Stimulated activated CD8-positive, alpha-beta memory T cell treated with anti-CD3 and anti-CD28 coated beads, Interleukin-2, amount 100 ng/mL, for 1 hour (primary cell): ENCODE measurements at places on chromosomes 4 and X.

- no peak for DNase-seq
These were observed 334.8 kb upstream of the RASGEF1B start for GRCh38 chr4:81806485-81806884.

GRCh38 chr4:23060776-23061175, 368.0 kb downstream of the GBA3 start:
- DNase-seq, result no peak

DNA sequence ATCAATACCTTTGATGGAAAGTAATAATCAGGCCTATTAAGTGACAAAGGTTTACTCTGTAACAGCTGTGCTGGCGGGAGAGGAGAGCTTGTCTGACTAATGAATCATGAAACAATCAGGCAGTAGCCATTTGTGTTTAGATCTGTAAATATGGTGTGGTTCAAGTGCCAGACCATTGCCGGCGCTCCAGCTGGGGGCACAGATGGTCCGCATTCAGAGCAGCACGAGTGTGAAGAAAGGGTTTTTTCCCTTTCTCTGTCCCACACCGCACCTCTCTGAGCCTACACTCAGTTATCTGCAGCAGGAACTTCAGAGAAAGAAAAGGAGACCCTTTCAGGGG, 111.3 kb upstream of the PAQR3 start:
- DNase-seq, result no peak

- no peak for DNase-seq
These were observed 4.9 kb downstream of the ENPEP start for GRCh38 chr4:110480746-110481271.

- no peak for DNase-seq
These were observed 921 bp downstream of the PFKFB1 start for GRCh38 chrX:54992911-54993622.

- no peak for DNase-seq
These were observed 447.2 kb downstream of the SLITRK2 start for GRCh38 chrX:146264763-146265375.

GRCh38 chr4:21195682-21196081, 495.4 kb downstream of the PACRGL start:
- no peak for DNase-seq

- no peak for DNase-seq
These were observed 2.2 kb upstream of the CLDN2 start for GRCh38 chrX:106917830-106918500.

GRCh38 chr4:56244681-56245080, 142.6 kb downstream of the AASDH start:
- no peak for DNase-seq

DNA sequence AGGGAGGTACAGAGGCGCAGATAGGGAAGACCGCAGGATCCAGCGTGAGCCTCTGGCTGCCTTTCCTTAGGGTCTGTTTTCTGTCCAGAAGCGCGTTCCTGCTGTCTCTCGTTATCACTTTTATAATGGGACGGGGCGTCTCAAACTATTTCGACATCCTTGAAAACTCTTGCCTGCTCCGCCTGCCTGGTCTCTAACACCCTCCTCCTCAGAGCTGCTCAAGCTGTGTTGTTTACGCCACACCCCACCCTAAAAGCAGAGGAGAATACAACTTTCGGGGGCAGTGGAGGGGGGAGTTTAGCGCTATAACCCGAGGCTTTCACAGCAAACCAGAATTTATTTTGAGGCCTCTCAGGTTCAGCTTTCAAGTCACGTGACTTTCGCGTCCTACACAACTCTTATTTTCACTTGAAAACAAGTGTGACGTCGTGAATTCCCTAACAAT, 646 bp upstream of the FAM3A start:
- DNase-seq, result no peak

GRCh38 chrX:123481913-123482851, 250.7 kb downstream of the THOC2 start:
- no peak for DNase-seq

- DNase-seq, result no peak
These were observed 36.4 kb upstream of the FRAS1 start for GRCh38 chr4:78020677-78021076.

GRCh38 chr4:105543881-105544280, 8.5 kb upstream of the ARHGEF38 start:
- no peak for DNase-seq

- DNase-seq, result no peak
These were observed 38.1 kb downstream of the DIAPH2 start for GRCh38 chrX:96722781-96723180.

GRCh38 chrX:261167-261918, 19.8 kb upstream of the PLCXD1 start:
- no peak for DNase-seq

DNA sequence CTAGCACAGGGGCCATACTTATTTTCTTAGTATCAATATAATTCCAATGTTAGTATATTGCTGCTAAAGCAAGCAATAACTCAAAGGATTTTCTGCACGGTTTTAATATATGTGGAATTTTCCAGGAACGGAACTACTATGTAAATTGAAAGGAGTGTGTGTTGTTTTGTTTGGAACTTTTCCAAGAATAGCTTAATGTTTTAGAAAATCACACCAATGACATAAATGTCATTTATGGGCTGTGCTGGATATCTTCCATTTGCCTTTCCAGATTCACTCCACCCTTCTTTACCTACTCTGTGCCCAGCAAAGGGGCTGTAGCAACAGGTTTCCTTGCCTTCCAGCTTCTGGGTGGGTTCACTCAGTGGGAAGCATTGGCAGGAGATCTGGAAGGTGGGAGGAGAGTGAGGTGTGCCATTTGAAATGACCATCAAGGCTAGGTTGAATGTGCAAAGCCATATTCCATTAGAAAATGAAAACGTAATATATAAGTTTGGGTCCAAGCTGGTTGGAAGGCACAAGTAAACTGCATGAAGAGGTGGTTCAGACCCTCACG, 25.2 kb upstream of the ZFX start:
- no peak for DNase-seq

DNA sequence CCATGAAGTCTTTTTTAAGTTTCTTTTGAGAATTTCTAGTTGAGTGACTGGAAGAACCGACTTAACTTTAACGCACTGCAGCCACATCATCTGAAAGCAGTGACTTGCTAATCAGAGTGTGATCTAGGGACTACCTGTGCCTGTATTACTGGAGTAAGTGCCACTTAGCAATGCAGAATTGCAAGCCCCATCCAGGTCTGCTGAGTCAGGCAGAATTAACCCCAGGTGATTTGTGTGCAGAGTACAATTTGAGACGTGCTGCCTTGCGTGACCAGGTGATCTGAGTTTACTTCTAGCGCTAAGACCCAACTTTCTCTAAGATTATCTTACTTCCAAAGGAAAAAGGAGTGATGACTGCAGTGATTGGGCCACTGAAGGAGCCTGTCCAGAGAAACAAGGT, 85.3 kb downstream of the CLCN4 start:
- no peak for DNase-seq

DNA sequence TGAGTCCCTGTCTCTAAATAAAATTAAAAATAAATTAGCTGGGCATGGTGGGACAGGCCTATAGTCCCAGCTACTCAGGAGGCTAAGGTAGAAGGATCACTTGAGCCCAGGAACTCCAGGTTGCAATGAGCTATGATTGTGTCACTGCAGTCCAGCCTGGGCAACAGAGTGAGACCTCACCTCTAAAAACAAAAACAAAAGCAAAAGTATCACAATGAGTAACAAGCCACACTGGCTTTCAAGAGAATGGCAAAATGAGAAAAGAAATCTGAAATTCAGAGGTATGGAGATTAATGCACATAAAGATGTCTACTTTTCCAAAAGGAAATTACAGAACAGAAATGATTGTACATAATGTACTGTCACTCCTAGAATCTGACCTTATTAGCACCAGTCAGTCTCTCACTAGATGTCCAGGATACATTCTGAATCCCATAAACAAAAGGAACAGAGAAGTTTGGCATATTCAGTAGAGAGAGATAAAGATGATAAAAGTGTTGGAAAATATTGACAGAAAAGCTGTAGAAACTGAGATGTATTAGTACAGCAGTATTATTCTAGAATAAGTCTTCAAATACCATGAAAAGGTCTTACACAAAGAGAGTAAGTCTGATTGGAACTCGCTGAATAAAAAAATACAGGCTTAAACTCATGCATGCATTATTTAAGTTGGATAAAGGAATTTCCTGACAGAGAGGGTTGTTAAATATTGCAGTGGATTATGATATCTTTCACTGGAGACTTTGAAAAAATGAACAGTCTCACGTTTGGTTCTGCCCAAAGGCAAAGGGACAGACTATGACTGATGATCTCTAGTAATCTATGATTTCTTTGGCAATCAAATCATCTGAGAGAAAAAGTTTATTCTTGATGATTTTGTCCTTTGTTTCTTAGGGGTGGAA, 102.5 kb downstream of the SH3RF1 start:
- DNase-seq, result no peak

- DNase-seq, result no peak
These were observed 8.4 kb downstream of the PNMA6E start for GRCh38 chrX:153392642-153393321.

DNA sequence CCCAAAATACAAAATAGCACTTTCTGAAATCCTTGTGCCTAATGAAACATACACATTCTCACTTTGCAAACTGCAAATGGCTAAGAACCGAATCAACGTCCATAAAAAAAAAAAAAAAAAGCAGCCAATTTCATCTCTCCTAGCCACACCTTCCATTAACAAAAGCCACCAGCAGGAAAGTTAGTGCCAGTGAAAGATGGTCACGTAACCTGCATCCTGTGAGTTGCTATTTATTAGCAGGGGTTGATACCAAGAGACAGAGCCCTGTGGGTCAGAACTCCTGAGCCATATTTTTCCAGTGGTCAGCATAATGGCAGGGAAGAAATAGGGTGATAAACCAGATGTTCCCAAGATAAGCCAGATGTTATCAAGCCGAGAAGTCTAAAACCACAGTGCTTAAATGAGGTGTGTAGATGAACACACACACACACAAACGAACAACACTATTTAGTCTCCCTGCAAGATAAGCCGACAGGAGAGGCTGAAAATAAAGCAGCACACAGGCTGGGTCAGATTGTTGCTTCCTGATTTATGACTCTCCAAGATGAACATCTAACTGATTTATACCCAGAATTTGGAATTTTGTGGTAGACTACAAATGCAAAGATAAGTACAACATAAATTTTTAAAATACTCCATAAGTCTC, 11.5 kb downstream of the PPARGC1A start:
- no peak for DNase-seq

- no peak for DNase-seq
These were observed 41.4 kb downstream of the MAML3 start for GRCh38 chr4:140112576-140112975.
